ENCODE measurements at places on chromosomes 11 and 22.
A peak's percentile ranks its signal among the peaks of the same experiment; 100 is the strongest.

GRCh38 chr22:45318558-45319323 is 9.0 kb downstream of the FAM118A start:
- no peak for DNase-seq

DNA sequence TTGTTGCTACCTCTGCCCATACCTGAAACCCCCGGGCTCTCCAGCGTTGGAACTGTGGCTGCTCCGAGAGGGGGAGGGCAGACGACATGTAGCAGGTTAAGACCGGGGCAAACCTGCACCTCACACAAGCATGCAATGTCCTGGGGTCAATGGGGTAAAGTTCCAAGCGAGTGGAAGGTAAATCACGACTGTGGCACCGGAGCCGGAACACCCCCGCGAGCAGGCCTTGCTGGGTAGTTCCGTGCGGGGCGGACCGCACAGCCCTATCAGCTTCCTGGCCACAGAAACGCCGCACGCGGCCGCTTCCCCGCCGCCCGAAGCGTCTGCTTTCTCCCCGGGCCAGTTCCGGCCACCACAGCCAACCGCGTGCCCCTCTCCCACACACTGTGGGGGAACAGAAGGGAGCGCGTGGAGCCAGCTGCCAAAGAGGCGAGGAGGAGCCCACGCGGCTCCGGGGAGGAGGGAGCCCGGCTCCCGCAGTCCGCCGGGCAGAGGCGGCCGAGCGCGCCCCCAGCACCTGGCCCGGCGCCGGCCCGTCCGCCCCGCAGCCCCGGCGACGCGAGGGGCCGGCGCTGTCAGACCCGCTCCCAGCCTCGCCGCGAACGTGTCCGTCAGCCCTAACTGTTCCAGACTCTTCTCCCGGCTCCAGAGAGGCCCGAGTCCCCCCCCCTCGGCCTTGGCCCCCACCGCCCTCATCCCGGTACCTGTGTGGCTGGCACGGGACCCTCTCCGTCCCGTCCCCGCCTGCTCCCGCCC is 1.6 kb downstream of the SPTBN2 start:
- DNase-seq, result no peak

DNA sequence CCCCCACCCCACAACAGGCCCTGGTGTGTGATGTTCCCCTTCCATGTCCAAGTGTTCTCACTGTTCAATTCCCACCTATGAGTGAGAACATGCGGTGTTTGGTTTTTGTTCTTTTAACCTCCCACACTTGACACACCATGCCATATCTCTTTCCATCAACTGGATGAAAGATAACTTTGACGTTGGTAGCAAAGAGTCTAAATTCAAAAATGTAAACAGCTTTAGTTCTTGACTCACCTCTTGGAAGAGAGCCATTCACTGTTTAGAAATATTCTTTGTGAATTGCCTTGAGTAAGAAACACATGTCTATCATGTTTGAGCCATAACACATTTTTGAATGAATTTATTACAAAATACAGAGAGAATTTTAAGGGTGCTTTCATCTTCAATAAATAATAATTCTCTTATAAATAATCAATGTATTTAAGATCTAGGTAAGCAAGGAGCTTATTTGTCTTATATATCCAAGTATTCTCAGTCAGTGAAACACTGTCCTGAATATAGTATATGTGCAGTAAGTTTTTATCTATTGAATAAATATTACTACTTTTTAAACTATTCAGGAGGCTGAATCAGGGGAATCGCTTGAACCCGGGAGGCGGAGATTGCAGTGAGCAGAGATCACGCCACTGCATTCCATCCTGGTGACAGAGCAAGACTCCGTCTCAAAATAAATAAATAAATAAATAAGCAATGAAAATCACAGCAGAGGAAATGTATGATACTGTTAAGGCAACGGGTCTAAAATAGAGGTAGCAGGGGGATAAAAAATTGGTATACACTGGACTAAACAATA is 6.7 kb downstream of the CARD18 start:
- no peak for DNase-seq

GRCh38 chr11:8870411-8871170 is 40.4 kb upstream of the AKIP1 start:
- DNase-seq, result peak; percentile 48

GRCh38 chr11:120959189-120959588 is 64.7 kb upstream of the TBCEL start:
- DNase-seq, result no peak

DNA sequence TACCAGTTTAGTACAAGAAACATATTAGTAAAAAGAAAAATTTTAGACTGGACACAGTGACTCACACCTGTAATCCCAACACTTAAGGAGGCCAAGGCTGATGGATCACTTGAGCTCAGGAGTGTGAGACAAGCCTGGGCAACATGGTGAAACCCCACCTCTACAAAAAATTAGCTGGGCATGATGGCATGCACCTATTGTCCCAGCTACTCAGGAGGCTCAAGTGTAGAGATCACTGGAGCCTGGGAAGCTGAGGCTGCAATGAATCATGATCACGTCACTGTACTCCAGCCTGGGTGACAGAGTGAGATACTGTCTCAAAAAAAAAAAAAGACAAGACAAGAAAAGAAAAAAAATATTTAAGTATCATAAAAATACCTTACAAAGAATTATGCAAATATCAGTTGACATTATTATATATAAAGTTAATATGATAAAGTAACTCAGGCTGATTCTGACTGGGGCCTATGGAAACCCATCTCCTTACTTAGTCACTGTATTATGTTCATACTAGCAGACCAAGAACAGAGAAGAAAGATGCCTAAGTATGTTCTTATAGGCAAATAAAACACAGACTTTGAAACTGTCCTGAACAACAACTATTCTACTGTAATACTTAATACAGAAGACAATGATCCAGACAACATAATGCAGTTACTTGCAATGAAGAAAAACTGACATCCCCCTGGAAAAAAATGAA is 27.3 kb downstream of the FAM168A start:
- no peak for DNase-seq

DNA sequence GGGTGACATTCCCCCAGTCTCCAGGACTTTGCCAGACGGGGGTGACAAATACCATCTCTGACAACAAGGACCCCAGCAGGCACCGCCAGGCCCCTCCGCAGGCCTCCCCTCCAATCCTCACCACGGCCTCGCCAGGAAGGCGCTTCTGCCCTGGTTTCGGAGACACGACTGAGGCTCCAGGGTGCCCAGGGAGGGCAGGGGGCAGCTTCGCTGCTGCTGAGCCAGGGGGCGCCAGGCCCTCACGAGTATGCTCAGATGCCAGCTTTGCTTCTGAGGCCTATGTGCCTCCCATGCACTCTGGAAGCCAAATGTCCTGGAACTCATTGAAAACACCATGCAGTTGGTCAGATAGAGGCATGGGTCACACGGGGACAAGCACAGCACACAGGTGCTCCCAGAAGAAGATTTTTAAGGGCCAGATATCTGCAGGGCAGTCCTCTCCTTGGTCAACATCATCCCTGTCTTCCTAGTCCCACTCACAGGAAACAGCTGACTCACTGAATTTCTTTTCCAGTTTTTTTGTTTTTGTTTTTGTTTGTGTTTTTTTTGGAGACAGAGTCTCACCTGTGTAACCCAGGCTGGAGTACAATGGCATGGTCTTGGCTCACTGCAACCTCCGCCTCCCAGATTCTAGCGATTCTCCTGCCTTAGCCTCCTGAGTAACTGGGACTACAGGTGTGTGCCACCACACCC is 19.9 kb downstream of the BID start:
- no peak for DNase-seq

DNA sequence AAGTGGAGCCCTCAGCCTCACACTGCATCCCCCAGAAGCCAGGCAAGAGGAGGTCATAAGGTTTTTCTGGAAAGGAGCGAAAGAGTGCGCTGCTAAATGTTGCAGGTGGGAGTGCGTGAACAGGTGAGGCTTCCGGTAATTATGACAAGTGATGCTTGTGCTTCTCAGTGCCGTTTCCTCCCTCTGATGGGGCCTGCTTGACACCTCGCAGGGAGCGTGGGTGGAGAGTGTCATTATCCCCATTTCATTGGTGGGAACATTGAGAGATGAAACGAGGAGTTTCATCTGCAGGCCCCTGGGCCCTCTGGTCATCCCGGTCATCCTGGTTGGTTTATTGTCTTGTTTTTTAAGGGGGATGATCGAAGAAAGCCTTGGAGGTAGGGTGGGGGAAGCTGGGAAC is 57.5 kb downstream of the BCR start:
- DNase-seq, result no peak

DNA sequence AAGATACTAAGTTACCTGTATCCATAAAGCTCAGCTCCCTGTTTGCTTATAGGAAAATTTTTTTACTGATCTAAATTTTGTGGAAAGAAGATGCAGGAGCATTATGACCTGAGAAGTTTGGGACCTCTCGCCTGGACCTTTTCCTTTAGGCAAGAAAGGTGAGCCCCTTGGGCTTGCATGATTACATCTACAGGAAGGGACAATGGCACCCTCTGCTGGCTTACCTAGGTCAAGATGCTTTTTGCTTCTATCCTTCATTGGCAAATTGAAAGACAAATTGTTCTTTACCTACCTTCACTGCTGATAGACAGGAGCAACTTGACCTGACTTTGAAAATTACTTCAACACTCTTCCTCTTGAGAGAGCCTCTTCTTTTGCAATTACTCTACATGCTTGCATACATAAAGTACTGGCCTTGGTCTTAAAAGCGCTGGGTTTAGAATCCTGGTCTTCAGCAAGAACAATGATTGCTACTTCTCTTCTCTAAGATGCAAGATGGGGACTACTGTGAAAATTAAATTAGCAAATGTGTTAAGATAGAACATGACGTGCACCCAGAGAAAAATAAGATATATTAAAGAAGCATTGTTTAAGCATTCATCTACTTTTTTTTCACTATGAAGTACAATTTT is 147.2 kb downstream of the TRPC6 start:
- DNase-seq, result no peak

DNA sequence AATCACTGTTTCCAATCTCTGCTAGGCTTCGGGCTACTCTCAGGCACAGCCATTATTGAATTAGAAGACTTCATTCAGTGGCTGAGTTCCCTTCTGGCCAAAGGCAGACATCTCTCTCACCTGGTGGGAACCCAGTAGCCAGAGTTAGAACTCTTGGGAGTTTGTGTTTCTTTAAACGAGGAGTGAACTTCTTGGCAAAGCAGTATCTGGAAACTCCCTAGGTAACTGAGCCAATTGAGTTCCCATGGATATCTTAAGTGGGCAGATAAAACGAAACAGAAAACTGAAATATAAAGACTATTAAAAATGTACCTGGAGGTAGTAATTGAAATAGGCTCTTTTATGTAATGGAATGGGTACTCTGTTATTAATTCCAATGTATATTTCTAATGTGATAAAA is 125.6 kb downstream of the NELL1 start:
- no peak for DNase-seq

- peak; percentile 80 for DNase-seq
Measured at GRCh38 chr22:24208012-24208749, 26.9 kb downstream of the SUSD2 start.

Measured in tibial nerve (tissue), 4 donors.